ENCODE measurements at places on chromosomes 1 and 21.
A peak's percentile ranks its signal among the peaks of the same experiment; 100 is the strongest.

DNA sequence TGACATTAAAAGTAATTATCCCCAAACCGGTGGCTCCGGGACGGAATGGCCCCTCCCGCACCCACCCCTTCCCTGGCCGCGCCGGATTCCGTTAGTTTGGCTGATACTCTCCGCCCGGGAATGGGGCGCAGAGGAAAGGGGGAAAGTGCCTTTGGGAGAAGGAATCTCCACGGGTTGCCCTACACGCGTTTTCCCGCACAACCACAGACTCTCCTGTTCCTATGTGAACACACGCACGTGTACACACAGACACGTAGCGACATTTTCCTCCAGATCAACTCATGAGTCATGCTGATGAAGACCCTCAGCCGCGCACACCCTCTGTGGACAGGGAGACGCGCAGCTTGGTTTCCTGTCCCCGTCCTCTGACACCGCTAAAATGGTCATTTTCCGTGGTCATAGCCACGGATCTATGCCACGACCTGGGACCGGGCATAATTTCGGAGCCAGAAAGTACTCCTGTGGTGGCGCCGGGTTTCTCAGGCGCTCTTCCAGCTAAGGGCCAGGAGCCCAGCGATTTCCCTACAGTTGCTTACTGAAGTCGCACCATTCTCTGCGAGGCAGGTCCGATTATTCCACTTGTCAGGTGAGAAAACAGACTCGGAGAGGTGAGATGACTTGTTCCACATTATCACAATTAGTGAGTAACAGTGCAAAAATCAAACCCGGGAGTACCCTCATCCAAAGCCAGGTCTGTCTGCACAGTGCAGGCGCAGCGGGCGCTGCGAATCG lies 4.0 kb upstream of the DMRTA2 start:
- DNase-seq: no peak

- no peak for DNase-seq
These were observed 51.7 kb downstream of the WLS start for GRCh38 chr1:68180441-68181164.

GRCh38 chr1:31064718-31065309 lies 703 bp downstream of the PUM1 start:
- no peak for DNase-seq

GRCh38 chr1:176051902-176052518 lies 155.1 kb downstream of the COP1 start:
- no peak for DNase-seq

- no peak for DNase-seq
These were observed 17.5 kb downstream of the MTARC1 start for GRCh38 chr1:220804202-220804586.

GRCh38 chr1:154975409-154976059 lies 1.1 kb downstream of the CKS1B start:
- DNase-seq: no peak

DNA sequence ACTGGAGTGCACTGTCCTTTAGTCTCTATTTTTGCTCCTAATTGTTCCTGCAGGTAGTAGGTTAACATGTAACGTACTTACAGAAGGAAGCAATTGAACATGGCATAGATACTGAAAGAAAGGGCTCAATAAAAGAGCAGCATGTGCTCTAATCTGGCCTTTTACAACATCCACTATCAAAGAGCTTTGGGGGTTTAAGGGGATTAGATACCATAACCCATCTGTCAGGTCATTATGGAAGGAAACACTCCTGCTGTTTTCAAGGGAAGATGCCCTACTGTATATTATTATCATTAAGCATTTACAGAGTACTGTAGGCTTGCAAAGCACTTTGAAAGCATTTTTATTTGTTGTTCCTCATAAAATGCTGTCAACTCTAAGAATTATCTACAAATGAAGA lies 152.8 kb downstream of the TTLL7 start:
- no peak for DNase-seq

DNA sequence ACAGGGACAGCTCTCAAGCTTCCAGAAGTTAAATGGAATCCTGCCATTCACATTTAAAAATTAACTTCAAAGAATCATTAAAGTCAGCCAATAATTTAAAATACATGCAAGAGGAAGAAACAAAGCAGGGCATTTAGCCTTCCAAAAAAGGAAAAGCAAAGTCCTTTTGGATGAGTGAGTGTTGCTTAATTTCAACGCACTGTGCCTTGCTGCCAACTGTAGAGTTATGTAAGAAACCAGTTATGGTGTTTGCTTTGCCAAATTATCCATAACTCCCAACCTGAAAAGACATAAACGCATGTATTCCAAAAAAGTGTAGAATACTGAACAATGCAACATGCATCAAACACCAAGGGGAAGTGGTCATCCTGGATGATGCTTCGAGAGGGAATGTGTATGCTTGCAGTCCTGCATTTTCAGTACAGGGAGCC lies 16.1 kb upstream of the KCNE1 start:
- peak; percentile 28 for DNase-seq

GRCh38 chr1:63935553-63935952 lies 161.7 kb downstream of the ROR1 start:
- no peak for DNase-seq

GRCh38 chr1:39160703-39161102 lies 43.8 kb upstream of the MACF1 start:
- no peak for DNase-seq

DNA sequence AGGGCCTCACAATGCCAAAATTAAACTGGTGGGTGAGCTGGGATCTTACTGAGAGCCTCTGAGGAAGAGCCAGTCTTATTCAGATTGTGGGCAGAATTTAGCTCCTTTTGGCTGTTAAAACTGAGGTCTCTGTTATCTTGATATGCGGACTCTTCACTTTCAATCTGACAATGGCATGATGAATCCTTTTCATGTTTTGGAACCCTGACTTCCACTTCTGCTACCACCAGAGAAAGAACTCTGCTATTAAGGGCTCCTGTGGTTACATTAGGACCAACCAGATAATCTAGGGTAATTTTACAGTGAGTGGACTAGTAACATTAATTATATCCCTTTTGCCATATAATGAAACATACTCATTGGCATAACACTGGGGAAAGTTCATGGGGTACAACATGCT lies 219.0 kb downstream of the LRRIQ3 start:
- DNase-seq: no peak

- no peak for DNase-seq
These were observed 41.8 kb upstream of the CSF3R start for GRCh38 chr1:36524359-36525062.

DNA sequence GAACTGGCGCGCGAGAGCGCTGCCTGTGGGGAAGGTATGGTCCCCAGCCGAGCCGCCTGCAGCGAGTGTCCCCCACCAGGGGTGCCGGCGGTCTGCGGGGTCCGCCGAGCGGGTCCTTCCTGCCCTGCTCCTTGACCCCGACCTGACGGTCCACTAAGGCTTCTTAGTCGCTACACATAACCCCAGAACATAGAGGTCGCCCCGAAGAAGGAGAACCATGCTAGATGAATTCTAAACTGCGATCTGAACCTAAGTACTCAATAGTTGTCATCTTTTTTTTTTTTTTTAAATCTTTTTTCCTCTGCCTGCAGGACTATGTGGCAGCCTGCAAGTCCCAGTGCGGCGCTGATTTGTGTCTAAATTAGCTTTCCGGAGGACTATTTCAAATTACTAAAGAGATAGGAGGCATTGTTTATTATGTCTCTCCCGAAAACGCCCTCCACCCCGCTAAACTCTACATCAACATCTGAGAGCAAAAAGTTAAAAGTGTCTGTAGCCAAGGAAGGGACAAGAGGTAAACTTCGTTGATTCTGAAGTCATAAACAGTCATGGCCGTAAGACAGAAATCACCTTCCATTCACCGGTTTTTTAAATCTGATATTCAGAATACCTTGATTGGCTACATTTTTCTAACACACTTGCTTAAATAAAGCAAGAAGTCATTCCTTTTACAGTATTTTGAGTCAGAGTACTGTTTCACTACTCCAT lies 476 bp downstream of the AXDND1 start:
- peak; percentile 19 for DNase-seq

DNA sequence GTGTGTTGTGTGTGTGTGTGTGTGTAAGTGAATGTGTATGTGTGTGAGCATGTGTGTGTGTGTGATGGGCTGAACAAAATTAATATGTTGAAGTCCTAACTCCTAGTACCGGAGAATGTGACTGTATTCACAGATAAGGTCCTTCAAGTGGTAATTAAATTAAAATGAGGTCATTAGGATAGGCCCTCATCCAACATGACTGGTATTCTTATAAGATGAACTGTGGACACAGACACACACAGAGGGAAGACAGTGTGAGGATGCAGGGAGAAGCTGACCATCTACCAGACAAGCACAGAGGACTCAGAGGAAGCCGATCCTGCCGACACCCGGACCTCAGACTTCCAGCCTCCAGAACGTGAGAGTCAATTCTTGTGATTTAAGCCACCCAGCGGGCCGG lies 91.2 kb upstream of the PGBD5 start:
- DNase-seq: no peak

DNA sequence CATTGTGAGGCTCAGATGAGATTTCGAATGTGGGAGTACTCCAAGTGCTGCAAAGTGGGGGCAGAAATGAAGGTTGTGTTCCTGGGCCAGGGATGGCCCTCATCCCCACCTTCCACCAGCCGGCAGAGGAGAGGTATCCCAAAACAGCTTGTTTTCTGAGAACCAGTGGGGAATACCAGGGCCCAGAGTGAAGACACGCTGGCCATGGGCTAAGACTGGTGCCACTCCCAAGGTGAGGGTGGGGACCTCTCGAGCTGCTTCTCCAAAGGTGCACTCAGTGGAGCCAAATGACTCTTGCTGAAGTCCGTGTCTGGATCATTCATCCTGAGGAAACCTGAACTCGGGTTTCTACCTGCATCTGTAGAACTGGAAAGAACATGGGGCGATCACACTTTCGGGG lies 22.1 kb downstream of the KCNA2 start:
- DNase-seq: no peak

- DNase-seq: no peak
These were observed 65.1 kb upstream of the DPT start for GRCh38 chr1:168794057-168794456.

DNA sequence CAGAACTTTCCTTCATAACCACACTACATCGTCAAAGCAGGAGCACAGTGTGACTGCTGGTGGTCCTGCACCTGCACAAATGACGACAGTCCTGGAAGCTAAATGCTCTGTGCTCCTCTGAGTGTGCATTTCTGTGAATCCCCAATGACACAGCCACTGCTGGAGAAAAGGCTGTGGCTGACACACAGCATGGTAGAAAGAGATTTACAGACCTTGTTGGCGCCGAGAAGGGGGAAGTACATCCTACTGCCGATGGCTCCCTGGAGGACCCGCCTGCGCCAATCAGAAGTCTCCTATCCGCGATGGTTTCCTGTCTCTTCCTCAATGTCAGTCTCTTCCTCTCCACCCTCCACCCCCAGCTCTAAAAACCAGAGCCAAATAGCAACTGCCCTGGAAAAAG lies 115.4 kb upstream of the RAB4A start:
- no peak for DNase-seq

DNA sequence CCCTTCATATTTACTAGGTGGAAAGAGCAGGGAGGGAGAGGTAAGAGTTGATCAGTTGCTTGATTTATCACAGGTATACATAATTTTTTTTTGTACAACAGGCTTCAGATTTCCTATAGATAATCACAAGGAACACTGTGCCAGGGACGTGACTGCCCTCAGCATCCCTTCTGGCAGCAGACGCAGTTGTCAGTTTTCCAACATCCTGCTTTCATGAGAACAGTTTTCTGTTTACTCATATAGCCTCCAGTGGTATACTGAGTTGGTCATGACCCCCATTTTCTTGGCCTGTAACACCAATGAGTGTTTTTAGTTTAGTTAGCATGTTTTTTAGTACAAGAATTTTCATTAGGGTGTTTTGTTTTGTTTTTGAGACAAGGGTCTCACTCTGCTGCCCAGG lies 37.9 kb upstream of the PTPRF start:
- DNase-seq: no peak
